Stimulated activated CD4-positive, alpha-beta T cell treated with anti-CD3 and anti-CD28 coated beads, Interleukin-15, amount 100 ng/mL, for 1 hour (primary cell): ENCODE measurements at places on chromosomes 6 and 20.
A peak's percentile ranks its signal among the peaks of the same experiment; 100 is the strongest.

GRCh38 chr20:34859826-34860545 lies 12.7 kb downstream of the GGT7 start:
- DNase-seq = no peak

DNA sequence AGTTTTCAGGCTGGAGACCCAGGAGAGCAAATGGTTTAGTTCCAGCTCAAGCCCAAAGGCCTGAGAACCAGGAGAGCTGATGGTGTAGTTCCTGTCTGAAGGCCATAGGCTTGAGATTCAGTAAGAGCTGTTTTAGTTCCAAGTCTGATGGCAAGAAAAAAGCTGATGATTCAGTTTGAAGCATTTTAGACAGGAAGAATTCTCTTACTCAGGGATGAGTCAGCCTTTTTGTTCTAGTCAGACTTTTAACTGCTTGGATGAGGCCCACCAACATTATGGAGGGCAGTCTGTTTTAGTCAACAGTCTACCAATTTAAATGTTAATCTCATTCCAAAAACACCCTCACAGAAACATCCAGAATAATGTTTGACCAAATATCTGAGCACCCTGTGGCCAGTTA lies 2.5 kb downstream of the ZSCAN26 start:
- DNase-seq = no peak

DNA sequence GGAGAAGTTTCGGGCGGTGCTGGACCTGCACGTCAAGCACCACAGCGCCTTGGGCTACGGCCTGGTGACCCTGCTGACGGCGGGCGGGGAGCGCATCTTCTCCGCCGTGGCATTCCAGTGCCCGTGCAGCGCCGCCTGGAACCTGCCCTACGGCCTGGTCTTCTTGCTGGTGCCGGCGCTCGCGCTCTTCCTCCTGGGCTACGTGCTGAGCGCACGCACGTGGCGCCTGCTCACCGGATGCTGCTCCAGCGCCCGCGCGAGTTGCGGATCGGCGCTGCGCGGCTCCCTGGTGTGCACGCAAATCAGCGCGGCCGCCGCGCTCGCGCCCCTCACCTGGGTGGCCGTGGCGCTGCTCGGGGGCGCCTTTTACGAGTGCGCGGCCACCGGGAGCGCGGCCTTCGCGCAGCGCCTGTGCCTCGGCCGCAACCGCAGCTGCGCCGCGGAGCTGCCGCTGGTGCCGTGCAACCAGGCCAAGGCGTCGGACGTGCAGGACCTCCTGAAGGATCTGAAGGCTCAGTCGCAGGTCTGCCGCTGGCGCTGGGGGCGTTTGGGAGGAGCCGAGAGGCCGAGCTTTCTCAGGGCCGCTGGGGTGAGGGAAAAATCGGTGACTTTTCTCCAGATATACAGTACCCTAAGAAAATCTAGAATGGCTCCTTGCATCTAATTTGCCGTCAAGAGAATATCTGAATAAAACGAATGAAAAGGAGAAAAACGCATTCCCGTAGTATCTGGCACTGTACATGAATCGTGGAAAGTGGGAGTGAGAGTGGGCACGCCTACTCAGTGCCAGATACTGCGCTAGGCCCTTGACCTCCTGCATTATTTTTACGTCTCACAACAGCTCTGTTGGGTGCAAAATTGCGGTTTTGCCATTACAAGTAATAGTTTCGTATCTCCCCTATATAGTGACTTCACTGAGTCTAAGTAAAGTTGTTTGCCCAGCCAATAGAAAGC lies 1.0 kb downstream of the CALHM6 start:
- peak; percentile 29 for DNase-seq

DNA sequence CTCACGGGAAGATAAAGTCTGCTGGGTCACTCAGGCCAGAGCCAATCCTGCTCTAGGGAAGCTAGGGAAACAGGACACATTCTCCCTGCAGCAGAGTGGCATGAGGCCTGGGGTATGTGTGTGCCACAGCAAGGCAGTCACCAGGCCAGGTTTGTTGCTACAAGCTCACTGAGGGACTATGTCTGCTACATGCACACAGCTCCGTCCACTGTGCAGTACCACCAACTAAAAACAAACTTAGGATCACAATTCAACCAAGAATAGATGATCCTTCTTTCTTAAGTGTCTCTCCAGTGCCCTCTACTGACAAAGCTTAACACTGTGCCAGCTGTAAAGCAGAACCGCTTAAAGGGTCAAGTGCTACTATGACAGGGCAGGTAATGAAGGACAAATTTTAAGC lies 192.5 kb downstream of the PTPRK start:
- DNase-seq = no peak

- no peak for DNase-seq
These were observed 150.4 kb downstream of the BFSP1 start for GRCh38 chr20:17380801-17381200.

DNA sequence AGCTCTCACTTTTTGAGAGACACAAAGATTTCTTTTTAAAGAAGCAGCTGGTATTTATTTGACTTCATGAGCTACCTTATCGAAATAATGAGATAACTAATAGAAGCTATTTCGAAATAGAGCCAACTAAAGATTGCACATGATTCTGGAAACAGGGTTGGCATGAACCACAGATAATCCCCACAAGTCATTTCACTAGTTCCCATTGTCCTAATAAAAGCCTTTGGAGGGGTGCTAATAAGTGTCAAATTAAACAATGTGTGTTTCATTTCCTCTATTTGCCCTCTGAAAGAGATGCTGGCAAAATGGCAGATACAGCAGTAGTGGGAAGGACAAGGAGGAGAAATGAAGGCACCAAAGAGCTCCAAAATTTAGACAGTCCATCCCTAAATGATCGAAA lies 78.6 kb upstream of the RIPOR2 start:
- DNase-seq = no peak

DNA sequence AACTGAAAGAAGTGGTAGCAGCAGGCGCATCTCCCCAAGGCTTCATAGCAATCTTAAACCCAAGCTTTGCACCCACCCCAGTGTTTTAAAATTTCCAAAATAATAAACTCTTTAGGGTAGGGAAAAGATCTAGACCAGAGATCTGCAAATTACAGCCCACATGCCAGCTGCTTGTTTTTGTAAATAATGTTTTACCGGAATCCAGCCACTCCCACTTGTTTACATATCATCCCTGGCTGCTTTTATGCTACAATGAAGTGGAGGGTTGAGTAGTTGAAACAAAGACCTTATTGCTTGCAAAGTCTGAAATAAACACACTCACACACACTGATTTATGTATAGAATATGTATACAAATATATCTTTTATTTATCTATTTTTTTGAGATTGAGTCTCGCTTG lies 30.0 kb downstream of the SLX4IP start:
- DNase-seq = no peak

- DNase-seq = no peak
These were observed 2.8 kb downstream of the PROCR start for GRCh38 chr20:35174458-35175216.

DNA sequence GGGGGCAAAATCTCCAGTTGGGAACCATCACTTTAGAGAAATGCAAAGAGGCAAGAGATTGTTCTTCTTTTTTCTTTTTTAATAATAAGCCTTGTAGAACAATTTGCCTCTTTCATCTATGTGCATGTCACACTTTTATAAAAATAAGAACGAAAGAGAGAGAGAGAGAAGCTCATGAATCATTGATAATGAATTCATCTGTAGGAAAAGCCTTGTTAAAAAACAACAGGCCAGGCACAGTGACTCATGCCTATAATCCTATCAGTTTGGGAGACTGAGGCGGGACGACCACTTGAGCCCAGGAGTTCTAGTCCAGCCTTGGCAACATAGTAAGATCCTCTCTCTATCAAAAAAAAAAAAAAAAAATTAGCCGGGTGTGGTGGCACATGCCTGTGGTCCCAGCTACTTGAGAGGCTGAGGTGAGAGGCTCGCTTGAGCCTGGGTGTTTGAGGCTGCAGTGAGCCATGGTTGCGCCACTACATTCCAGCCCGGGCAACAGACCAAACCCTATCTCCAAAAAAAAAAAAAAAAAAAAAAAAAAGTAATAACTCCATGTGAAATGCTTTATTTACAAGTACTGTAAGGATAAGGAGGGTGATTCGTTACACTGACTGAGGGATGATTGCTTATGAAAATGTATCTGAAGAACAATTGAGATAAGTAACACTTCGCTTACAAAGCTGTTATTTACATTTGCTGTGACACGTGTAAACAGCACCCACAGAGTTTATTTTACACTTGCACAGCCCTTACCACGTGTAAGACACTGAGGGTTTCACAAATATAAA lies 6.0 kb downstream of the CCN5 start:
- no peak for DNase-seq

DNA sequence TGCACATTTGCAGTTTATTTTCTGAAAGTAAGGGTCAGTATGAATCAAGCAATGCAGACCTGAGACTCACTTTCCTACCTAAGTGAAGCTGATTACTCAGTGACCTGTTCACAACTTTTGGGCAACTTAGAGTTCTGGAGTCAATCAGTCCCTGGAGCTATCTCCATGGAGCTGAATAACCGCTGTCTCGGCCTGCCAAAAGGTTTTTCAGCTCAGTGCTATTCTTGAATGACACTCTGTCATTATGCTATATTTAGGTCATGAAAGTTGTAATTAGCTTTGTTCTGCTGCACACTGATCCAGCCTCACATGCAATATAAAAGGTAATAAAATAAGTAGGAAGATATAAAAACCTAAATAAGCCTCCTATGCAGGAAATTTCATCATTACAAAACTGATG lies 356.0 kb downstream of the BMP2 start:
- DNase-seq = no peak

- DNase-seq = no peak
These were observed 116.0 kb downstream of the PXDC1 start for GRCh38 chr6:3635482-3635881.

DNA sequence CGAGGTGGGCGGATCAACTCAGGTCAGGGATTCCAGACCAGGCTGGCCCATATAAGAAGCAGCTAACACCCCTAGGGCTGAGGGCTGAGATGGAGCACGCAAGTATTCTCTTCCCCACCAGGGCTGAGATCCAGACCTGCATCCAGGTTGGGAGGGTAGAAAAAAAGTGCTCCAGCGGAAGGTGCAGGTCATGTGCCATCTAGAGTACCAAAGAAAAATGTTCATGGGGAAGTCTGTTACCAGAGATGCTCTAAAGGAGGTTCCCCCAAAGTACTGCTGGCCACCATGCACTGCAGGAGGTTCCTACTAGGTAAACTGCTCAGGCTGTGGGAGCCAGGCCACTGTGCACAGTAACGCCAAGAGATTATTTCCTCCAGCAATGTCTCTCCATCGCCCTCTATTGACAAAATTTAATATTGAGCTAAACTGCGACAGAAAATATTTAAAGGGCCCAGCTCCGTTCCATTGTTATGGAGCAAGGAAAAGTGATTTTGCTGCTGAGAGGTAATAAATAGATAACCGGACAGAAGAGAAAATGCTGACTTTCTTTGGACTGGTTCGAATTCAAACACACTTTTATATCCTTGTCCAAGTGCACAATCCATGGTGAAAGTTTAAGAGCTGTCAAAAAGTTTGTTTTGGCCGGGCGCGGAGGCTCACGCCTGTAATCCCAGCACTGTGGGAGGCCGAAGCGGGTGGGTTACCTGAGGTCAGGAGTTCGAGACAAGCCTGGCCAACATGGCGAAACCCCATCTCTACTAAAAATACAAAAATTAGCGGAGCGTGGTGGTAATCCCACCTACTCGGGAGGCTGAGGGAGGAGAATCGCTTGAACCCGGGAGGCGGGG lies 159.9 kb downstream of the OR2B2 start:
- DNase-seq = peak; percentile 15

- DNase-seq = no peak
These were observed 26.5 kb downstream of the COL11A2 start for GRCh38 chr6:33165581-33166258.
